Amniotic stem cell (primary cell): ENCODE measurements at places on chromosomes 1 and 21.
A peak's percentile ranks its signal among the peaks of the same experiment; 100 is the strongest.

- peak; percentile 85 for DNase-seq
Measured at GRCh38 chr1:183270541-183271141, 84.6 kb downstream of the LAMC2 start.

DNA sequence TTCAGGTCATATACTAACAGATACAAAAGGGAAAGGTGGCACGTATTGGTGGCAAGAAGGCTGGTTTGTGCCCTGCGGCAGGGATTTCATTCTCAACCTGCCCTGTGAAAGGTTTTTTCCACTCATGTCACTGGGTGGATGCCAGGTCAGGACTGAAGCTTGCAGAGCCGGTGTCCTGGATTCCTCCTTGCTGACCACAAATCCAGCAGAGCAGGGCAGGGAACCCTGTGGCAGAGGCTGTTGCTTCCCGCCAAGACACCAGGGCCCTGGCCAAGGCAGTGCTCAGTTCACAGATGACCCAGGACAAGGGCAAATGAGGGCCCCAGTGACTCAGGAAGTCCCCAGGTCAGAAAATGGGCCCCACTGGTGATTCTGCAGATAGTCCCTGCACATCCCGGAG, 16.4 kb downstream of the BSND start:
- DNase-seq = no peak

GRCh38 chr1:158185770-158186169, 5.1 kb downstream of the CD1D start:
- DNase-seq = no peak

DNA sequence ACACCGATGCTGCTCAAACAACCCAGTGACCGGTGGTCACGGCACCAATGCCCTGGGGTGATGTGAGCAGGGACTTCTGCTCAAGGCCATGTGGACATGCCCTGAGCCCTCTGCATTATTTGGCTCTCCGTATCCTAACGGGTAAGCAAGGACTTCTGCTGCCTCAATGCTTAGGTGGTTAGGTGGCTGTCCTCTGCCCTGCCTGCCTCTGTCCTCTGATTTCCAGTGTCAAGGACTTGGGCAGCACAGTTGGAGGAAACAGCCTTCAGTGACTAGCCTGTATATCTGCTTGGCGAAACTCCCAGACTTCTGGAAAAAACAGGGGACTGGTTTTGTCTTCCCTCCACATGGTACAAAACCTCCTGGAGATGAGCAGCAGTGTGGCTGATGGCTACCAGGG, 34.5 kb downstream of the DNAJC11 start:
- no peak for DNase-seq

DNA sequence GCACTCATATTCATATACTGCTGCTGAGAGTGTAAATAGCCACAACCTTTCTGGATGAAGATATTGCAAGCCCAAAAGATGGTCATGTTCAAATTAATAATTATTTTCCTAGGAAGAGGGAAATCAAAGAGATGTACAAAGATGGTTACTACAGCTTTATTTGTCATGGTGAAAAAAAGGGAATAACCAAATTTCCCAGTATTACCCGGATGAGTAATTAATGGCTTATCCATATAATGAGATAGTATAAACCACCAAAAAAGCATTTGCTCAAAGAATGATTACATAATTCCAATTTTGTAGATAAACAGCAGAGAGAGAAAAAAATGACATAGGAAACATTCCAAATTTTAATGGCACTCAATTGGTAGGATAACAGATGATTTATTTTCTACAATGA, 165.6 kb downstream of the C1orf21 start:
- DNase-seq = no peak

- no peak for DNase-seq
Measured at GRCh38 chr1:63795455-63795854, 21.6 kb downstream of the ROR1 start.

DNA sequence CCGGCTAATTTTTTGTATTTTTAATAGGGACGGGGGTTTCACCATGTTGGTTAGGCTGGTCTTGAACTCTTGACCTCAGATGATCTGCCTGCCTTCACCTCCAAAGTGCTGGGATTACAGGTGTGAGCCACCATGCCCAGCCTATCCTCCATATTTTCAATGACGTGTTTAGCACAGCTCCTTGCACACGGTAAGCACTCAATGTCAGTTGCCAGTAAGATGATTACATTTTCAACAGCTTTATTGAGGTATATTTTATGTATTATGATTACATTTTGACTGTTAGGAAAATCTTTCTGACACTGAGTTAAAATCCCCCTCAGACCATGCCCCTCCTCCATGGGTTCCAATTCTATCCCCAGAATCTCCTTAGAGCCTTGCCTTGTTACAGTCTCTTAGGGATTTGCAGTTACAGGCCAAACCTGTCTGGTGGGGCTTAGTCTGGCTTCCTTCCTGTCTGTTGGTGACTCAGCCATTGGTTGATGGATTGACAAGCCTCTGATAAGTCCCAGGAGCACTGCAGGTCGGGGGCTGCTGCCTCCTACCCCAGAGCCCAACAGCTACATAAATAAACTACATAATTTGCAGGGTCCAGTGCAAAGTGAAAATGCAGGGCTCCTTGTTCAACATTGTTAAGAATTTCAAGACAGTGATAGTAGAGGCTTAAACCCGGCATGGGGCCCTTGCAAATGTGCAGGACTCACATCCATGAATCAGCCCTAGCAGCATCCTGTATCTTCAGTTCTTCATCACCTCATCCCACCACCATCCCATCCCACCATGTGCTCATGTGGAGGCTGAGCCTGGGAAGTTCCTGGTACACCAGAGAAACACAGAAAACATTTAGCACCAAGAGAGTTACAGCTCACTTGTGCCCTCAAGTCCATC, 23.4 kb downstream of the COA7 start:
- DNase-seq = no peak

DNA sequence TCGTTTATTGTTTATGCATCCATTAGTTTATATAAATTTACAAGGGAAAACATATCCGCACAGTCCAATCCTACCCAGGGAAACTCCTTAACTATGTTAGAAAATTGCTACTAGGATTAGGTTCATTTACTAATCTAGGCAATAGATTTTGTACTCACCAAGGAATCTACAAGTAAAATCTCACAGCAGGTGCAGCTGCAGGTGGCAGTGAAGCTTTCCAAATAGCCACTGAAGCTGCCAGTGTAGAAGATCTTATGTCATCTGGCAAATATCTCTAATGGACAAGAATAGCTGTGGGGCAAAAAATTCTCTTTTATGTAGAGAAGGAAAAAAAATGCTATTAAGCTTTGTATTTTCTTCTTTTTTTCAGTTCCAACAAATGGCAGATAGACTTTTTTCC, 963.4 kb upstream of the ADGRL4 start:
- no peak for DNase-seq

- no peak for DNase-seq
Measured at GRCh38 chr21:36471254-36471723, 8.6 kb downstream of the CLDN14 start.

- no peak for DNase-seq
Measured at GRCh38 chr1:43554444-43554992, 23.8 kb downstream of the PTPRF start.

- no peak for DNase-seq
Measured at GRCh38 chr1:46686255-46686654, 14.6 kb downstream of the TEX38 start.

DNA sequence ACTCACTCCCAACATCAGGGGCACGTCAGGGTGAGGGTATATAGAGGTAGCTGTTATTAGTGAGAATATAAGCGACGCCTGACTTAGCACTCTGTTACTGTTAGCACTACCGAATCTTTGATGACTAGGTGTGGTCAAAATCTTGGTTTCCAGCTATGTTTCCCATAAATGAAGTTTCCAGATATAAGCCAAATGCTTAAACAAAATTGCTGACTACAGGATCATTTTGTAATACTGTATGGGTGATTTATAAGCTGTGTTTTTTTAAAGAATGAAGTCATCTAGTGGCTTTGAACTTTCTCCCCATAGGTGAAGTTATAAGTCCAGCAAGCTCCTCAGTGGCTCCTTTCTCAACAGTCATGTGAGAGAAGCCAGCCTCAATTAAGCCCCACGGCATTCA, 23.7 kb downstream of the KCNJ15 start:
- DNase-seq = no peak

- DNase-seq = no peak
Measured at GRCh38 chr1:38476111-38476849, 383.3 kb downstream of the RRAGC start.

DNA sequence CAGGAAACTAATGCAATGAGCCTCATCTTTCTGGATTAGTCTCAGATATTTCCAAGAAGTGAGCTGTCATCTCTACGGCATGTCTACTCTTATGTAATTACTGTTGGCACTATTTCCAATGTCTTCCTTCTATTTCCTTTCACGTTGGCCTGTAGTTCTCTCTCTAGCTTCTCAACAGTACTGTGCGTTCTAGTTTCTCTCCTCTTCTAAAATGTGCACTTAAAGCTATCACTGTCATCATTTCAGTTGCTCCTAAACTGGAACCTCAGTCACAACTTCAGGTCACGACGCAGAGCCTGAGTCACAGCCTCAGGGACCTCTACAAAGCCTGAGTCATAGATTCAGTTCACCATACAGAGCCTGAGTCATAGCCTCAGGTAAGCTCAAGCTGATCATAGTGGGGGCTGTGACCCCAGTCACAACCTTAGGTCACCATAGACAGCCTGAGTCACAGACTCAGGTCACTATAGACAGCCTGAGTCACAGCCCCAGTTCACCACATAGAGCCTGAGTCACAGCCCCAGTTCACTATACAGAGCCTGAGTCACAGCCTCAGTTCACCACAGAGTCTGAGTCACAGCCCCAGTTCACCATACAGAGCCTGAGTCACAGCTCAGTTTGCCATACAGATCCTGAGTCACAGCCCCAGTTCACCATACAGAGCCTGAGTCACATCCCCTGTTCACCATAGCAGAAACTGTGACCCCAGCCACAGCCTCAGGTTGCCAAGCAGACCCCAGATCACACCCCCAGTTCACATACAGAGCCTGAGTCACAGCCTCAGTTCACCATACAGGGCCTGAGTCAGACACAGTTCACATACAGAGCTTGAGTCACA, 13.0 kb downstream of the WNT9A start:
- peak; percentile 42 for DNase-seq

DNA sequence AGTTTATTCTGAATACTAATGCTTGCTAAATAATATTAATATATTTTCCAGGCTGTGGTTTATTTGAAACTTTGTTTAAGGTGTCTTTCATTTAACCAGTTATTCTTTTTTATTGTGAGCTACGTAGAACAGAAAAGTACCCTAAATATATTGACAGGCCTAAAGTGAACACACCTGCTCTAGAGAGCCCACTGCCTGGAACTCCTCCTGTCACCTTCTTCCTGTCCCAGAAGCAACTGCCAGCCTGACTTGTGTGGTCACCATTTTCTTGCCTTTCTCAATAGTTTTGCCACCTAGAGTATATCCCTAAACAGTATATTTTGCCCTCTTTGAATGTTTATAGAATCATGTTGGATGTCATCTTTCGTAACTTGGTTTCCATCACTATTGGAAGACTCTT, 48.5 kb downstream of the SCCPDH start:
- no peak for DNase-seq

DNA sequence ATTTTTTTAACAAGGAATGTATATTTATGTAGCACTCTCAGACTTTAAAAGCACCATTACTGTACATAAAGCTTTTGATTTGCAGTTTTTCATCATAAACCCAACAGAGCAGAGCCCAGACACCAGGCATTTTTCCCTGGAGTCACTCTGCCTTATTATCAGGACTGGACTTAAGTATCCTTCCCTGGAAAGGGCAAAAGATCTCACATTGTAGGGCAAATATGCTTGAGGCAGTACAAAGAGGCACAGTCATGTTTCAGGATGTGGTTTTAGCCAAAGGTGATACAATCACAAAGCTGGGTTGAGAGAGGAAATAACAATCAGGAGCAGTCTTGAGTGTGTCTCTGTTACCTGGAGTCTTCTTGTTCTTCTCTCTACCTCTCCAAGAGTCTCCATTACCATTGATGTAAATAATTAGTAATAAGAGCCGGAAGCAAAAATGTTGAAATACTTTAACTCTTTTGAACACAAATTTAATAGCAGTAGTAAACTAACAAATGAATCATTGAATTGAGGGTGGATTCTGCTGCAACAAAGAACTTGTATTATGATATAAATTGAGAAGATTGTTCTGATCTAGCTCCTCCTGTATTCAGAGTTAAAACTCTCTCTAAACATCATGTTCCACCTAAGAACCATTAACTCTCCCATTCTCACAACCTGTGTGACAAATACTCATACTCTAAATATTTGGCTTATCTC, 160.5 kb downstream of the LTN1 start:
- no peak for DNase-seq

- no peak for DNase-seq
Measured at GRCh38 chr1:114803001-114803400, 22.5 kb upstream of the SIKE1 start.

DNA sequence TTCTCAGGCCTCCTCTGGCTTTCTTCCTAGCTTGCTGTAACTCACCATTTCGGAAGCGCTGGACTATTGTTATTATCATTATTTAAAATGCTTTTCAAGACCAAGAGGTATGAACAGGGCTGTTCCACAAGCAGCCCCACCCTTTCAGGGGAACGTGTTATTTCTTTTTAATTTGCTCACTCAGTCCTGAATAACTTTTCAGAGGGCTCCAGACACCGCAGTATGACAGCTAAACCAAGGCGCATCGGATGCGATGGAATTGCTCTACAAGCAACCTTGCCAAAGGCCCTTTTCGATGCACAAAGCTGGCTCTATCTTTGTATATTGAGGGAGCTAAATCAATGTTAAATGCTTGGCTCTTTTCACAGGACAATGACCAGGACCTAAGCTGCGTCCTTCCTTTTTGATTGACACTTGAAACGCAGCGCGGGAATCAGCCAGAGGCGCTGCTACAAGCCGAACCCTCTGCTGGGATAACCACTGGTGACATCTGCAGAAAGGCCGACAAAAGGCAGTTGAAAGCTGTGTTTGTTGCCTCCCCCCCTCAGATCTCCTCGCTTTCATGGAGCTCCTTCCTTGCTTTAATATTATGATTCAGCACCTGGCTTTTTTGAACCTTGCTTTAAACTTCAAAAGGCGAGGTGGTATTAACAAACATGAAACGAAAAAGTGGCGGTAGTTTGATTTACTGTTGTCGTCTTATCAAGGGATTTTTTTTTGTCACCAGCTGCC, 204.7 kb upstream of the PROX1 start:
- no peak for DNase-seq

DNA sequence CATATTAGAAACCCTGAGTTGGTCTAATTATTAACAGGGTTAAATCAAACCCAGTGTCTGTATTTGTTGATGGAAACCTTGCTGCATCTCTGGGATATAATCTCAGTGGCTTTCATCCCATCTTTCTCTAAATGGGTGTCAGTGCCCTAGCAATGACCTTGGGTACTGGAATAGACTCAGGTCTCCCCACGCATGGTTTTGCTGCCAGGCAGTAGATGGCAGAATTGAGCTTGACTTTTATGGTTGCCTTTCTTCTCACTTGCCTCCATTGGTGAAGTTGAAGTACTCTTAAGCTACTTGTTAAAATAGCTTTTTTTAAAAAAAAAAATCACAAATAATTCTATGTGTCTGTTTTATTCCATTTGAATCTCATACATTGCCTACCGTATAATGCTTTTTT, 81.8 kb upstream of the HMCN1 start:
- no peak for DNase-seq

DNA sequence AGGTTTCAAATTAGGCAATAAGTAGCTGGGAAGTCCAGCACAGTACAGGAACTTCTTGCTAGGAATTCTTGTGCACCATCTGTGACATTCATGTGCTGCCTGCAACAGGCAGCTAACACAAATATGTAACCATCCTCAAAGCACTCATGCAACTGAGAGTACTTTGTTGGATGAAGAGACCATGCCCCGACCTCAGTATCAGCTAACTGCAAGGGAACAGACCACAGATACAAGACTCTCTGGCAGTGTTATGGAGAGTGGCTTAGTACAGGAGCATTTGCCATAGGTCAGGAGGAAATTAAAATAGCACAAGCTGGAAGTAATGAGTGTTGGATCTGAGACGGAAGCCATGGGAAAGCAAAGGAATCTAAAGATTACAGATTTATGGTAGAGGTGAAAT, 123.6 kb downstream of the LRRC53 start:
- DNase-seq = no peak
